ENCODE measurements at places on chromosomes 5 and 9.

DNA sequence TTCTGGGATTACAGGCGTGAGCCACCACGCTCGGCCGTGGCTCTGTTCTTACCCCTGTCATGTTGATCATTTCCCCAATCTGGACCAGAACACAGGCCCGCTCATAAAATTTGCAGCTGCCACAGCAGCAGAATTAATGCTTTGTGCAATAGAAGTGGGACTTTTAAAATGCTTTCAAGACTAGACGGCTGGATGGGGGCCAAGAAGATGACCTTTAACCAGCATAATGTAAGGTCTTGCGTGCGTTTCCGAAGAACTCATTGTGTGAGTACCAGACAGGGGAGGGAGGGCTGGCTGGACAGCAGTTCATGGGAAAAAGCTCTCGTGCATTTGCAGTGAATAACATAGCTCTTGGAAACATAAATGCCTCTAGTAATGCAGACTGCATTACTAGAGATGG is 3.5 kb upstream of the WDR38 start:
- no peak for DNase-seq

DNA sequence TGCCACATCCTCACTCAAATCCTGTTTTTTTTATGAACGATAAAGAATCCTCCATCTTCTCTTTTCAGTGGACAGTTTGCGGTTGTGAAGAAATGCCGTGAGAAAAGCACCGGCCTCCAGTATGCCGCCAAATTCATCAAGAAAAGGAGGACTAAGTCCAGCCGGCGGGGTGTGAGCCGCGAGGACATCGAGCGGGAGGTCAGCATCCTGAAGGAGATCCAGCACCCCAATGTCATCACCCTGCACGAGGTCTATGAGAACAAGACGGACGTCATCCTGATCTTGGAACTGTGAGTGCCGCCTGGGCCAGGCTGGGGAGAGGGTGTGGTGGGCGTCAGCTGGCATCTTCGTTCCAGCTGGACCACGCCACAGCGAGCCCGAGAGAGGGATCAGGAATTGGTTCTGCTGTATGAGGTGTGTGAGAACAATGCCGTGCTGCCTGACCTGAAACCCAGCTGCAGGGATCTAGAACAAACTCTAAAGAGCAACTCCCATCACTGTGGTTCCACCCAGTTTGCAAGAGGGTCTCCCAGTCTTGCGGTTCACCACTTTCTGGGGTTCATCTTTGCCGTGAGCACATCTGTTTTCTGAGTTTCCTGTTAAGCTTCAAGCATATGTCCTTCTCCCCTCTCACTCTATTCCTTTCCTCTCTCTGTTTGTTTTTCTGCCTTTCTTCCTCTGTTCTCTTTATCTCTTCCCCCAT is 107.4 kb downstream of the DAPK1 start:
- no peak for DNase-seq

GRCh38 chr9:96720435-96720834 is 57.5 kb downstream of the ZNF510 start:
- peak; percentile 42 for DNase-seq

DNA sequence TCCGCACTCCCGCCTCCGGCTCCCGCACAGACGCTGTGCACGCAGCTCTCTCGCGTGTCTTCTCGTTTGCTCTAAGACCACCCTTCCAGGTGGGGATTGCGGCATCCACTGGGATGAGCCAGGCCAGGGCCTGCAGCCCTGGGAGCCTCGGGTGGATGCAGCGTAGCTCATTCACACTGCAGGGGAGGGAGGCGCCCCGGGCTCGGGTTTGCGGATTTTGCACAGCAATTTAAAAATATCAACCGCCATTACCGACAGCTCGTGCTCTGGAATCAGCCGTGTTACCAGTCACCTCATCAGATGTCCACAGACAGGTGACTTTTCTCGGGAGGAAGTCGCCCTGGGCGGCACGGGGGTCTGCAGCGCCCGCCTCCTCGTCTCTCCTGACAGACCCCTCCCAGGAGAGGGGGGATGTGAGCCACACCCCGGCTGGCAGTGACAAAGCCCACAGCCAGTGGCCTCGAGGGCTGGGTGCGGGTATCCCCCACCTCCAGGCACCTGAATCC is 20.8 kb upstream of the SLC6A3 start:
- DNase-seq = no peak

DNA sequence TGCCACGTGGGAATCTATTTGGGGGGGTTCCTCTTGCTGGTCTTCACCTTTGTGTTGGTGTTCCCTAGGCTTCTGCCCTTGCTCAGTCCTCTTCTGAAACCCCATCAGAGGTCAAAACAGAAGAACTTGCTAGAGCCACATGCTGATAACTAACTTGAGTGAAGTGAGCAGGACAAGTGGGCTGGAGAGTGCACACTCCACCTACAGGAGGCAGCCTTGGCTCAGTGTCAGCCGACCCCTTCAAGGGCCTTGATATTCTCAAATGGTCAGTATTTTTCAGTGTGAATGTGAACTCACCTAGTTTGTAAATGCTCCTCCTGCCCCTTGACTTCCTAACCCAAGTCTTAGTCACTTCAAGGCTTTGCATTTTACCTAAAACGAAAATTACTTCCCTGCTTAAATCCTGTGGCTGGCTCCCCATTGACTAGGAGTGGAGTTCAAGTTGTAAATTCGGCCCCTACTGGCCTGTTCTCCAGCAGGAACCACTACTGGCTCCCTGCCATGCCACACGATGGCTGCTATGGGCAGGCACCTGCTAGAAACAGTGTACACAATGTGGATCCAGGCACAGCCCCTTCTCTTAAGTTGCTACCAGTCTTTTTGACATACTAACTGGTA is 3.6 kb upstream of the SLC1A3 start:
- DNase-seq = no peak

GRCh38 chr5:71582945-71583584 is 4.1 kb upstream of the MCCC2 start:
- DNase-seq = no peak

GRCh38 chr5:76274571-76274970 is 128.5 kb upstream of the IQGAP2 start:
- no peak for DNase-seq

GRCh38 chr9:112097712-112098688 is 77.1 kb downstream of the SUSD1 start:
- DNase-seq = peak; percentile 6

GRCh38 chr9:107042606-107043005 is 179.6 kb downstream of the ZNF462 start:
- DNase-seq = no peak

- no peak for DNase-seq
Observed at GRCh38 chr9:92989561-92989960, 42.2 kb downstream of the FGD3 start.

DNA sequence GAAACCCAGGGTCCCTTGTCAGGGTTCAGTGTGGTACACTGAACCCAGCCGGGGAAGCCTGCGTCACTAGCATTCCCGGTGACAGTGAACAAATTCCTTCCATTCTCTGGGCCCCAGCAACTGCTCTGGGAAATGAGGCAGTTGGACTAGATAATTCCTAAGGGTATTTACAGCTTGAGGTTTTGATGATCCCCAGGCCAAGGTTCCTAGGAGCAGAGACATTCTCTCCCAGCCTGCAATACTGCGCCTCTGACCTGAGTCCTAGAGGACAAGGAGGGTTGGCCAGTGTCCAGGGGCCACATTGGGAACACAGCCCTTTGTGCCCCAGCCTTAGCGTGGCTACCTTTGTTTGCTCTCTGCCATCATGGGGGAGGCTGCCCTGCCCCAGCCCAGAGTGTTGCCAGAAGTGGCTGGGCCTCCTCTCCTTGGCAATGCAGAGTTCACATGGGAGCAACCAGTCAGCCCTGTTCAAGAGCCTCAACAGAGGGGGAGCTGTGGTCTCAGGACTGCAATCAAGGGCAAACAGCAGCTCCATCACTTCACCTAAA is 178.2 kb downstream of the SEC61B start:
- no peak for DNase-seq

DNA sequence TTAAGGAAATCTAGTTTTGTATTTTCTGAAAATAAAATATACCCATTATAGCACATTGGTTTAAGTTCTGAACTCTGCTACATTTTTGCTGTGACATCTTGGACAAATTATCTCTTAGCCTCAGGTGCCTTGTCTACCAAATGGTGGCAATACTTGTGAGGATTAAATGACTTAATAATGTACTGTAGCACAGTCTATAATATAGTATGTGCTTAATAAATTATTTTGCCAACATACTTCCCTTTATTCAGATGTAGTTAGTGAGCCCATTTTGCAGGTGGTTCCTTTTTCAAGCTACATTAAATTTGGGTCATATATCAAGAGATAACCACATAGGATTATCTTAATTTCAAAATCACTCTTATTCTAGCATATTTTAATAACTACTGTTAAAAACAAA is 3.2 kb downstream of the ETF1 start:
- DNase-seq = no peak

- no peak for DNase-seq
Observed at GRCh38 chr9:93675336-93676150, 99.2 kb downstream of the PHF2 start.

GRCh38 chr9:70495514-70495913 is 81.1 kb upstream of the KLF9 start:
- DNase-seq = no peak

DNA sequence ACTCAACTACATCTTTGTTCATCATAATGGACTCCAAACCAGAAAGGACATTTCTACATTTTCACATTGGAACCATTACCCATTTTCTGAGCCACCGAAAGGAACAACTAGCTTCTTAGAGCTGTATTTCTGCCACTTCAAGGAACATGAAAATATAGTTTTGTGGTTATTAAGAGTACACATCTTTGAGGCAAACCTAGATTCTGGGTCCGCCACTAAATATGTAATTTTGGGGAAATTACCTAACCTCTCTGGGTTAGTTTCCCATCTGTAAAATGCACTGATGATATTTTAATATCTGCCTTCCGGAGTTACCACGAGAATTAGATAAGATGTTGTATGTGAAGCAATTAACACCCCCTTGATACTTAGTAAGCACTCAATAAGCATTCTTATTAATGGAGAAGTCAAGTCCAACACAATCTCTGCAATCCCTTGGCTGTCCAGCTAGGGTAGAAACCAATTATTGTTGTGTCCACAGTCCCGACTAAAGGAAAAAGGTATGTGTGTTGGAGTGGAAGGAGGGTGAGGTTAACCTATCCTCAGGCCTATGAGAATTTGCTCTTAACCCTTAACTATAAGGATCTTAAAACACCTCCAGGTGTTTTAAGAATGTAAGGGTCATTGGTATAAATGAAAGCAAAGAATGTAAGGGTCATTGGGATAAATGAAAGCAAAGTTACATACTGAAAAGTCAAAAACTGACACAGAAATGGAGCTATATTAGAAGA is 94.0 kb upstream of the PTGER4 start:
- no peak for DNase-seq

DNA sequence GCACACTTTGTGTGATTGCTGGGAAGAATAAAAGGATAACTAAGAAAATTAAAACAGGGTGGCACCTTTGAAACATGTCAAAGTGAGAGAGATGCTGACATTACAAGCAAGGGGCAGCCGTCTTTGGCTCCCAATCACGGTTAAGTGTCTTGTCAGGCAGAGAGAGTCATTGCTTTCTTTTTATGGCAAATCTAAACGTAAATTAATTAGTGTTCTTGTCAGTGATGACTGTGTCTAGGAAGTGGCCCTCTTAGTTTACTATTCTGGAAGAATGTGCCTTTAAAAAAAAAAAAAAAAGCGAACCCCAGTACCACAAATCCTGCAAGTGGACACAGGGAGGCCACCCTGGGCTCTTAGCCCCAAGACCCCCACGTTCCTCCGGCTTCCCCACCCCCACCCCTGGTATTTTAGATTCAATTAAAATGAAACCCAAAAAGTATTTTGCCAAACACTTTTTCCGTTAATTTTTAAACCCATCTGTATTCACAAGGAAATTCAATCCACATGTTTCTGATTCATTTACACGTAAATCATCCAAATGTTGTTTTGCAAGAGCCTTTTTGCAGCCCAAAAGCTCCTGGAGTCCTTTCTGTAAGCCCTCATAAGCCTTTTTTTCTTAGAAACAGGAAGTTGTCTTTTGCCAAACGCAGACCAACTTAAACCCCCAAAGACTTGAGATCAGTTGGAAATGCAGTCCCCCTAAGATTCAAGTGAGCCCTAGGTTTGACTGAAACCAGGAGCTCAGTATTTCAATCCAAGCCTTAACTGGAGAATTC is 399.3 kb downstream of the EBF1 start:
- DNase-seq = no peak

DNA sequence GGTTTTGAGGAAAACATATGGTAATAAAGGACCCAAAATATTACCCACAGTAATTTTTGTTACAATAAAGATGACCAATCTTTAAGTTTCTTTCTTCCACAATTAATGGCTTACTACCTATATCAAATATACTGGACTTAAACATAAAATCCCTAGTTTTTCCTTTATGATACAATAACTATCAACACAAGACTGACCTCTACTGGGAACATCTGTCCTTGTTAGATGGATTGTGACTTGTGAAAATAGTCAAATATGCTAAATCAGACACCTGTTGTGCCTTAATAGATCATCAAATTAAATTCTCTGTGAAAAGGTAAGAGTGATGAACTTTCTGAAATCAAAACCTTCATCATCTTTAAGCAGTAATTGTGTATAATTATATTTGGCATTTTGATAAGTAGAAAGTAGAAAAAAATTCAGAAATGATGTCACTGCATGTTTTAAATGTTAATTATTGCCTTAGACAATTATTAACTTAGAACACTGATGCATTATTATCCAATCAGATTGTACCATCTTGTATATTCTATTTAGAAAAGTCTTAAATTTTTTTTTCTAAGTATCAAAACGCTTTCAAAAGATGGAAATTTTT is 113.6 kb downstream of the DEPDC1B start:
- no peak for DNase-seq

All from NCI-H1092 (cell line).